ENCODE measurements at places on chromosomes 11 and 22.

DNA sequence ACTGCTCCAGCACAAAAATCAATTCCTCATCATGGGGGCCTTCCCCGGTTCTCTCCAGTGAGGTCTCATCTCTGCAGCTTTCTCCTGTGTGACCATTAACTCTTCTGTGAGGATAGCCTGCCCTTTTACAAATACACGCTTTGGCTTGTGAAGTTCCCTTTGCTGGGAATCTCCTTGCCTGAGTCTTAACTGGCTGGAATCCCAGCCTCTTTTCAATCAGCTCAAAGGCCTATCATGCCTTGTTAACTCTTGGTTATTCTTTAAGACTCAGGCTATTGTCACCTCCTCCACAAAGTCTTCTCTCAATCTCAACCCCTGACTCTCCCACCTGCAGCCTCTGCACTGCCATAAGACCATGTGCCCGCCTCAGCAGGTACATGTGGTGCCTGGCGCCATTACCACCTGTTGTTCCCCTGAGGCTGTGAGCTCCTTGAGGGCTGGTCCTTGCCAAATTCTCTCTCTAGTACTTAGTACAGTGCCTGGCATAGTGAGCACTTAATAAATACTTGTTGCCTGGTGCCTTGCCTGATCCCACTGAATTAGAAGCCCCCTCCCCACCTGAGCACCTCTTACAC, 128.2 kb downstream of the ST3GAL4 start:
- DNase-seq = no peak

GRCh38 chr11:13487661-13488030, 8.2 kb downstream of the PTH start:
- DNase-seq = no peak

GRCh38 chr11:72066855-72067254, 13.5 kb downstream of the NUMA1 start:
- no peak for DNase-seq

DNA sequence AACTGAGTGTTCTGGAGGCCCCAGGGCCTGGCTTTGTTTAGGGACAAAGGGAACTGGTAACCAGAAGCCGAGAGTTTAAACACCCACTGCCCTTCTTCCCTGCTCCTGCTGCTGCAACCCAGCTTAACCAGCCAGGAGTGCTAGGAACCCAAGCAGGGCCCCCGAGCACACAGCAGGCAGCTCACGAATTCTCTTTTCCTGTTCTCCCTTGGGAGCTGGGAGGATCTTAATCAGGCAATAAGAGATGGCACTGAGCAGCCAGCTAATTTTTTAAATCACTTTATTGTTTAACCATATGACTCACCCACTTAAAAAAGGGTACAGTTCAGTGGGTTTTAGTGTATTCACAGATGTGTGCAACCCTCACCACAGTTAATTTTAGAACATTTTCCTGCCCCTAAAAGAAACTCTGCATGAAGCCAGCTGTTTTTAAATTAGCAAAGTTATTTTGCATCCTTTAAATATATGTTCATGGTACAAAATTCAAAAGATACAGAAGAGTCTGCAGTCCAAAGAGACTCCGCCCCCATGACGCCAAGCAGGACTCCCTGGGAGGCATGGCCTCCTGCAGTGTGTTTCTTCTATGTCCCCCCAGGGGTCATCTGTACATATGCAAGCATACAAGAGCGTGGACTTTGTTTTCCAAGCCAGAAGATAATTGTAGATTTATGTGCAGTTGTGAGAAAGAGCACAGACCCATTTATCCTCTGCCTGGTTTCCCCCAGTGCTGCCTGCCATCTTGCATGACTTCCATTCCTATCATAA, 18.9 kb upstream of the PPP6R3 start:
- DNase-seq = no peak

GRCh38 chr22:19629331-19629719, 85.0 kb upstream of the SEPTIN5 start:
- no peak for DNase-seq

DNA sequence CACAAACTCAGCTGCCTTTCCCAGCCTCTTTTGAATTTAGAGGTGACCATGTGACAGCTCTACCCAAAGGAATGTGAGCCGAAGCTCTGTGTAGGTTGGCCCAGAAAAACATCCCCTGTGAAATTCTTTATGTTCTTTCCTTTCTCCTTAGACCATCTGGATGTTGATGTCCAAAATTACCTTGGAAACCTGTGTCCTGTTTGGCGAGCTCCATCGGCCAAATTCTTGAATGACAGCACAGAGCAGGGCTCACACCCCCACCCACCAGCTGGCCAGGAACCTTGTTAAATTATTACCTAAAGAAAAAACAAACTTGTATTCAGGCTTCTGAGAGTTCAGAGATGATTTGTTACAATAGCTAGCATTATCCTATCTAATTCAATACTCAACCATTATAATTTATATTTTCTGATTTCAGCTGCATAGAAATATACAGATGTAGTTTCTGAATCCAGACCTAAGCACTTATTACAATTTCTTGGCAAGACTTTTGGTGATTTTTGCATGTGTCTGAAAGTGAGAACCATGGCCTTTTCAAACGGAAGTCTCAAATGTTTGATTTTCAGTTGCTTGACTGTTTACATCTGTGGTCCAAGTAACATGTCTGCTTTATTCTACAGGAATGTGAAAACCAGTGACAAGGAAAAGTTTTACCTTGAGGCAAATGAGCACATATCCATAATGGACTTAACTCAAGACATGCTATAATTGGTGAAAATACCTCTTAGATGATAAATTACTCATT, 554.2 kb downstream of the NTM start:
- no peak for DNase-seq

DNA sequence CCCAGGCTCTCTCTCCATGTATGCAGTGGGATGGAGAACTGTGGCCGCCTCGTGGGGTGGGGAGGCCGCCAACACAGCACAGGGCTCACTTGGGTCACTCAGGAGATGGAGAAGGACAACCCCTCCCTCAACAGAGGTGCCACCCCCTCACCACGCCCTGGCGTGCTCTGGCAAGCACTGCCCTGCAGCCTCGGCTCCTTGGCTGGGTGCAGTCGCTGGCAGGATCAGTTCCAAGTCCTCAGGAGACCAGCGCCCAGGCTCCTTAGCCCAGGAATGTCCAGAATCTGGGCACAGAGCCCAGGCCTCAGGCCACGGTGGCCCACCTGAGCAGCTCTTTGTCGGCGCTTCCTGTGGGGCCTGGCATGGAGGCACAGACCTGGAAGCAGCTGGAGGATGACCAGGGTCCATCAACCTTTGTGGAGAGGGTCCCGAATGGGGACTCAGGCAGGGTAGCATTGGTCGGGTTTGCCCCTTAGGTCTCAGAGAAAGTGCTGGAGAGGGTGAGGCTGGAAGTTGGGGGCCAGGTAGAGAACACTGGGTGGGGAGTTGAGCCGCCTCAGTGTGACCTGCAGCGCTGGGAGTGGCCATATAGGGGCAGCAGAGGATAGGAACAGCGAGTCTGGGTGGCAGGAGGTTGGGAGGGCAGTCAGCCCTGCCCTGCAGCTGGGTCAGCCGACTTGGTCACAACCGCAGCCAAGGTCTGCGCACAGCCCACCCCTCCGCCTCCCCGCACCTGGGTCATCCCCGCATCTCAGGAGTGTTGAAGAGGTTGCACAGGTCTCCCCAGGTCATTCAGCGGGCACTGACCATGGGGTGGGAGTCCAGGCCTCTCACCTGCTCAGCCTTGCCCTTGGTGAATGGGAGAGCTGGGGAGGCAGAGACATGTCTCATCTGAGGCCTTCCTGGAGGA, 8.2 kb downstream of the SUSD2 start:
- peak; percentile 26 for DNase-seq
